ENCODE measurements at places on chromosomes 1 and 21.

GRCh38 chr21:42375506-42375905, 9.2 kb upstream of the TFF1 start:
- no peak for DNase-seq

DNA sequence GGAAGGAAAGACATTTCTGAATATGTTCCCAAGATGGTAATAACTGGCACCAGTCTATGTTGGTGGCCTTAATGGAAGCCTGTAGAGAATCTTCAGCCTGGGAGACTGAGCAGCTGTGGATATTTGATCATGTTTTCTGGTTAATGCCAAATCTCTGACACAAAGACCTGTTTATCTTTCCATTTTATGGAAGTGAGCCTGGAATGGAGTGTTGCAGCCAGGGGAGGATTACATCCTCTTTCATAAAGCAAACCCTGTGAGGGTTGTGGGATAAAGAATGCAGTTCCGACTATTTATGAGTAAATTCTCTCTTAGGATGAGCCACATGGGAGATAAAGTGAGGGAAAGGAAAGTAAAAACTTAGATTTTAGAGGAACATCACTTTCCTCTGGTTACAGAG, 144.1 kb downstream of the PCP4 start:
- no peak for DNase-seq

DNA sequence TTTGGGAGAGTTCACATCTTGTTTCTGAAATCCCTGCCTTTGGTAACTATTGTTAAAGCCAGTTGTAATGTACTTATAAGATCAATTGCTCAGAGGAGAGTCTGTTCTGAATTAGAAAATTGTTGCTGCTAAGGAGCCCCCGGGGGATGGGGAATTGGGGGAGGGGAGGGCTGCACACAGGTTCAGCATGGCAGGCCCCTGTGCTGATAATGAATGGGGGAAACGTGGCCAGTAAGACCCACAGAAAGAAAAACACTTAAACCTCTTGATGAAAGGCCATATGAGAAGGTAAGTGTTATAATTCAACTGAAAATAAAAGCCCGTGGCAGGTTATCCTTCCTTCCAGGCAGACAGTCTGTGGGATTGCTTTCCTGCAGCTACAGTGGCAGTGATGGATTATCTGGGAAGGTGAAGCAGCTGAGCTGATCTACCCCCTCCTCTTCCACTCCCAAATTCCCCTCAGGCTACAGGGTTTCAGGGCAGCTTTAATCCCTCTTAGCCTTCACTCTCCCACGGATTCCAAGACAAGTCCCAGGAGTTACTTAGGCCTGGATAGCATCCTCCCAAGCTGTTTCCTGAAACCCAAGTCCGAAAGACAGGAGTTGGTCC, 398.8 kb downstream of the TBX15 start:
- no peak for DNase-seq

- no peak for DNase-seq
These were observed 67.8 kb downstream of the SPSB1 start for GRCh38 chr1:9360371-9361064.

GRCh38 chr1:176157995-176158394, 49.1 kb downstream of the COP1 start:
- DNase-seq = no peak

- no peak for DNase-seq
These were observed 3.0 kb downstream of the KIAA2013 start for GRCh38 chr1:11923069-11923826.

DNA sequence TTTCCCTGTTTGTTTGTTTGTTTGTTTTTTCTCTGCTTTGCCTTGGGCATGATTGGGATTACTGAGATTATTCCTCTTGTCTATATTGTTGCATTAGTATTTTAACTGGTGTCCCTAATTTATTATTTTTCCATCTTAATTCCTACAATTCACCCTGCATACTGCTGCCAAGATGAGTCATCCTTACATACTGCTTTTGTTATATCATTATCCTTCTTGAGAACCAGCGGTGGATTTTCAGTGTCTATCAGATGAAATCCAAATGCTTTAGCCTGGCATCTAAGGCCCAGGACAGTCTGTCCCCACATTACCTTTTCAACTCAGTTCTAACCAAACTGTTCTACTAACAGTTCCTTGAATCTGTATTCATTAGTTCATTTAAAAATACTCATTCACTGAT, 101.7 kb downstream of the OLFML2B start:
- no peak for DNase-seq

GRCh38 chr1:24253571-24253970, 65.6 kb upstream of the GRHL3 start:
- no peak for DNase-seq

DNA sequence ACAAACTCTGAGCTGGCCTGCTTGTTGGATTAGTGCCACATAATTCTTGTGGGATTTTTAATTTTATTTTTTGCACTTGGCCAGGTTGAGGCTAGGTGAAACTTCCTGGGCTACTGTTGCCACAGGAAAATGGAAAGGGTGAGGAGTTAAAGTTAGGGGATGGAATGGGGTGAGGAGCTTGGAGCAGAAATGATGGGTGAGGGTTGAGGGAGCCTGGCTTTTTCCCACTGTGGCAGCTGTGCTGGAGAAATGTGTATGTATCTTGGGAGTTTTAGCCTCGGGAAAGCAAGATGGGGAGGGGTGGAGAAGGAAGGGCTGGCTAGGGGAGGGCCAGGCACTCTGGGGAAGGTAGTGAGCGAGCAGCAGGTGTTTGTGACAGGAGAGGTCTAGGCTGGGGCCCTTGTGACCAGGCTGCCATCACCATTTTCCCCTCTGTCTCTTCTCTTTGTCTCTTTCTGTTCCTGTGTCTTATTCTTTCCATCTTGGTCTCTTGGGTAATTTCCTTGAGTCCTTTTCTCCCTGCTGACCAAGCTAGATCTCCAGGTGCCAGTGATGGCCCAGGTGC, 2.0 kb downstream of the ZNF687 start:
- no peak for DNase-seq

GRCh38 chr1:240312872-240313271, 221.2 kb downstream of the FMN2 start:
- DNase-seq = no peak

GRCh38 chr1:92326681-92327080, 27.8 kb downstream of the RPAP2 start:
- DNase-seq = no peak

DNA sequence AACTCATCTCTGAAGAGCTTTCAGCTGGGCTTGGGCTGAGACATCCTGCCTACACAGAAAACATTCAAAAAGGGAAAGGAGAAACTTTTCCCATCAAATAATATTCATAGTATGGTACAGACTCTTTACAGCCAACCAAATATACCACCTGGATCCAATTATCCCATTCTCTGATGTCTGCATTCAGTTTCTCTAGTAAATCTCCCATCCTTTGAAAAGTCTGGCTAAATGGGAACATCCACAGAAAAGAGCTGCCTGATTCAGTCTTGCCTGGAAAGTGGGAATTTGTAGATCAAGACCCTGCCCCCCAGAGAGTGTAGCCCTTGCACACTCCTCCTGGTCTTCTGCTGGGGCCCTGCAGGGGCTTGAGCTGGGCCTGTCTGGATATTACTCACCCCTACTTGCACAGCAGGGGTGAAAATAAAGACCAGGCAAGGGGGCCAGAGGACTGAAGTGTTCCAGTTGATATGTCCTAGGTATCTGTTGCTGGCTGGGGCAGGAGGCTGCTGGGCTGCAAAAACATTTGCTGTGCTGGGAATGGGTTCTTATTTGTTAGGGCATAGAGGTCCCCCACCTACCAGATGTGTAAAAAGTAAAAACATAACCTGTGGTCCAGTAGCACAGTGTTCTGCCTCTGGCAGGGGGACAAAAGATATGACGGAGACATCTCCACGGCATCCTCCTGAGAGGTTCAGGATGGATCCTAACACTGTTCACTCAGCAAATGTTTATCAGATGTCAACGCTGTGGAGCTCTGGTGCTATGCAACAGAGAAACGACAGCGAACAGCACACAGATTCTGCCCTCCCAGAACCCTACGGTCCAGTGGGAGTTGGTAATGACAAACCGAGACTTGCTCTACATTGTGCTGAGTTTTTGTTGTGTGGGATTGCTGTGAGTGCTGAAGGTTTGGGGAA, 140.3 kb downstream of the PLXNA2 start:
- DNase-seq = no peak

DNA sequence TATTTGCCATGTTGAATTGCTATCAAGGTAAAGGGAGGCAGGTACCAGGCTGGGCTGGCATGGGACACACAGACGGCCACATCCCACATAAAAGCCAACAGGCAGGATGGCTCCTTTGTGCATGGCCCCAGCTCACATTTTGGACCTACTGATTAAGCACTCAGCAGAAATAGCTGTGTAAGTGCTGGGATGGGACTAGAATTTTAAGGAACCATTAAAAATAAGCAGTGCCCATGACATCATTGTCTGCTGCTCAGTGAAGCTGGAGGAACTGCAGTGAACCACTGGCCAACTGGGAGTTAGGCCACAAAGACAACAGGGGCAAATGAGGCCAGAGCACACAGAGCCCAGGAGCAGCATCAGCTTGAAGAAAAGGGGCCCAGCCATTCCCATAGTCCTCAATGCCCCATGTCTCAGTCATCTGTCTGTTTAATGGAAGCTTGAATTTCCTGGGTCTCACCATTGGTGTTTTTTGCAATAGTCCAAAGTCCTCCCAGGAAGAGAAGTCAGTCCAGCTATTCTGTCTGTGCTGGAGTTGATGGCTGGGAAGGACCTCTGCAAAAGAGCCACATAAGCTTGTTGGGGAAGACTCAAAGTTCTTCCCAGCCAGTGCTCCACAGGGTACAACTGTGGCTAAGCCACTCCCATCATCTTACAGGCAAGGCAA, 45.3 kb upstream of the TNR start:
- no peak for DNase-seq

- peak; percentile 17 for DNase-seq
These were observed 488.0 kb upstream of the PLXNA2 start for GRCh38 chr1:208731981-208732821.

DNA sequence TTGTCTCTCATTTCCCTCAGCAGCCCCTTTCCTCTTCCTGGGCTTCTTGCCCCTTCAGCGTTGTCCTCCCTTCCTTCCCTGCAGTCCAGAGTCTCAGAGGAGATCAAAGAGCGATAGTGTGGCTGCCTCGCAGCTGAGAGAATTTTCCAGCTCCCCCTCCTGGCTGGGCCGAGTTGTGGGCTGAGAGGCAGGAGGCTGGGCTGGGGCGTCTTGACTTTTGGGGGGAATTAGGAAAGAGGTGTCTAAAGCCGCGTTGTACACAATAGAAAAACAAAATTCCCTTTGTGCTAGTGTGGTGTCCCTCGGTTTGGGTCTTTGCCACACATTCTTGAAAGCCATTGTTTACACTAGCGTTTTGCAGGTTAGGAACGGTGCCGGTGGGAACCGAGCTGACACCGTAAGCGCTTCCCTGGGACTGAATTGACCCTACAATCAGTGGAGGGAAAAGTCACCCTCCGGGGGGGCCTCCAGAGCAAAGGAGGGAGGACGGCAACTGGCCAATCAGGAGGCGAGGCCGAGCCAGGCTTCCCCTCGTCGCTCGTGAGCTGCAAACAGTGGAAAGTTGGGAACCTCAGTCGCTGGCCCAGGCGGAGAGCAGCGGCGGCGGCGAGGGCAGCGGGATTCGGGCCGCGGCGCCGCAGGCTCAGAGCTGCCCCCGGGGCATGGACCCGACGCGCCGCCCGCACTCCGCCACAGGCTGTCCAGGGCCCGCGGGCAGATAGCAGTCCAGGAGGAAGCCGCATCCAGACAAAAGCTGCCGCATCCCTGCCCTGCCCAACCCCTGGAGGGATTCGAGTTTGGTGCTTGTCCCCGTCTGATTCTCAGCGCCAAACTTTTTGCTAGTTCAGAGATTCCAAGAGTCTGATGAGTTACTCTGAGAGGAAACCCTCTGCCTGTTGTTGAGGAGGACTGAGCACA, at the start of gene HMCN1:
Gene HMCN1, plus strand, starts transcription at position 574 of the 918 bp plus-strand sequence. CDS start 389 bp downstream, outside the sequence.
- no peak for DNase-seq

DNA sequence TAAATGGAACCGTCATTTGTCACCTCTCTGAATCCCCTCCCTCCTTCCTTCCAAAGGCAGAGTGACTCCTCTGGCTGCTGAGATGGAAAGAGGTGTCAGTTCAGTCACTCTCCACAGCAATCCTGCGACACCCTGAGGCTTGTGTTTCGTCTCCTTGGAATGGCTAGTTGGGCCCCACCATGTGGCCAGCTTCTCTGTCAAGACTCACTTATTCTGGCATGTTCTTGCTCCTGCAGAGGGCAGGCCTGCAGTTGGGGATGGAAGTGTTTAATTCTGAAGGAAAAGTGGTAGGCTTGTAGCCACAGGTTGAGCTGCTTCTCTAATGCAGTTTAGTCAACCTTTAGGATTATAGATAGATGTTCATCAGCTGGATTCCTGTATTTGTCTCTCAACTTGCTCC, 149.6 kb downstream of the LMO4 start:
- DNase-seq = no peak

DNA sequence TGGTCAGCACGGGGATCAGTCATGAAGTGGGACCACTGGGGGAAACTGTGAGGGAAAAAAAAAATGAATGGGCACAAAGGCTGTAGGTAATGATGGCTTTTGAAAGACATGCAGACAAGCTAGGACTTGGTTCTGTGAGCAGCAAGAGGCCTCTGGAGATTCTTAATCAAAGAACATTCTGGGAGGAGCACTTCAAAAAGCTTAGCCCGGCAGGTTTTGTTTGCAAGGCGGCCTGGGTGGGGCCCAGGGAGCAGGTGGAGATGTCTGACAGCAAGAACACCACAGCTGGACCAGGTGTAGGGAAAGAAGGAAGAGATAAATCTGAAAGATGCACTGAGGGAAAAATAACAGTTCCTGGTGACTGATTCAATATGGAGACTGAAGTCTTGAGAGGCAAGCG, 6.0 kb downstream of the TEX35 start:
- peak; percentile 98 for DNase-seq

GRCh38 chr1:5947071-5947821, 45.0 kb downstream of the NPHP4 start:
- DNase-seq = no peak

GRCh38 chr1:234602334-234603220, 7.4 kb downstream of the IRF2BP2 start:
- no peak for DNase-seq

- DNase-seq = no peak
These were observed 96.3 kb downstream of the BCAR3 start for GRCh38 chr1:93585059-93585966.

GRCh38 chr1:53606197-53606596, 132.8 kb downstream of the GLIS1 start:
- no peak for DNase-seq

DNA sequence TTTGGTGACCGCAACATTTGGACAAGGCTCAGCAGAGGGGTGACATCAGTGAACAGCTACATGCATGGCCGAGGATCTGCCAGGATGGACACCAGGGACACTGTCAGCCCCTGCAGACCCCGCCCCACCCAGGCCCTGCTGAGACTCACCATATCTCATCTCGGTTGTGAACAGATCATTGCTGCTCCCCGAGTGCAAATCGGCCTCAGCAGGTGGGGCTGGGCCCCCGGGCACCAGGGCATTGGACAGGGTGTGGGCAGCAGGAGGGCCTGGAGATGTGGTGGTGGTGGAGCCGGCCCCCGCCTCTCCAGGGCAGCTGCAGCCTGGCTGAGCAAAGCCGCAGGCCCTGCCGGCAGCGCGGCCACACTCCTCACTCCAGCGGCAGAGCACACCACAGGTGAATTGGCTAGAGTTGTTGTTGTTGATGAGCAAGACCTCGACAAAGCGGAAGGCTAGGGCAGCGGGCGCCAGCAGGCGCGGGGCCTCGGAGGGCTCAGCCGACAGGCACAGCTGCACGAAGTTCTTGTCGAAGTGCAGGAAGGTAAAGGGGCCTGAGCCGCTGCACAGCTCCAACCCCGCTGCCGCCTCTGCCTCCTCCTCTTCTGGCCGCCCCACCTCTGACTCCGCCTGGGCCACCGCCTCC, 8.2 kb downstream of the ADGRB2 start:
- no peak for DNase-seq

All from NCI-H187 treated with DMSO at 0.1 percent for 48 hours (cell line).